Keratinocyte (primary cell): ENCODE measurements at places on chromosomes 12 and 14. TPM values are rescaled to one million over a fixed set of nuclear protein-coding genes. Genes with fewer than 3 reads are reported as not detected.

DNA sequence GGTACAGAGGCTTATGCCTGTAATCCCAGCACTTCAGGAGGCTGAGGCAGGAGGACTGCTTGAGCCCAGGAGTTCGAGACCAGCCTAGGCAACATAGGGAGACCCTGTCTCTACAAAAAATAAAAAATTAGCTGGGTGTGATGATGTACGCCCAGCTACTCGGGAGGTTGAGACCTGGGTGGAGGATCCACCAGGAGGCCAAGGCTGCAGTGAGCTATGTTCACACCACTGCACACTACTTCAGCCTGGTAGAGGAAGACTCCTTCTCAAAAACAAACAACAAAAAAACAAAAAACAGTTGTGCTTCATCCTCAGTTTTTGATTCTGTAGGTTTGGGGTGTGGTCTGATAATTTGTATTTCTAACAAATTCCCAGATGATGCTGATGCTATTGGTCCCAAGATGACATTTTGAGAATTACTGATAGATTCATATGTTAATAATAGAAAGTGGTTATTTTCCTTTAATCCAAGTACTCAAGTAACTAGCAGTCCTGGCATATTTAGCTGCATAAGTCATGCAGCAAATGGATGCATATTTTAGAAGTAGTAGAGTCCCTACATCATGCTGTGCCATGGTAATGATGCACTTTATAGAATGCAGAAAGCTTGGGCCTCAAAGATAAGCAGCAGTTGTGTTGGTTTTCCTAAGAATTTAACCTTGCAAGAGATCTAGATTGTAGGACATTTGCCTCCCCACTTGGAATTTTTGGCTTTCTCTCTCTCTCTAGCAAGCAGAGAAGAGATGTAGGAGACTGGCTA lies 76.1 kb upstream of the PAWR start:
- no peaks in the 10 kb centered on the region for H3K27me3 ChIP-seq
- no peak for DNase-seq
- H3K36me3 ChIP-seq: no peaks in the 10 kb centered on the region
- no peak overlapping the region for H3K4me3 ChIP-seq
- H3K27ac ChIP-seq: no peak overlapping the region

DNA sequence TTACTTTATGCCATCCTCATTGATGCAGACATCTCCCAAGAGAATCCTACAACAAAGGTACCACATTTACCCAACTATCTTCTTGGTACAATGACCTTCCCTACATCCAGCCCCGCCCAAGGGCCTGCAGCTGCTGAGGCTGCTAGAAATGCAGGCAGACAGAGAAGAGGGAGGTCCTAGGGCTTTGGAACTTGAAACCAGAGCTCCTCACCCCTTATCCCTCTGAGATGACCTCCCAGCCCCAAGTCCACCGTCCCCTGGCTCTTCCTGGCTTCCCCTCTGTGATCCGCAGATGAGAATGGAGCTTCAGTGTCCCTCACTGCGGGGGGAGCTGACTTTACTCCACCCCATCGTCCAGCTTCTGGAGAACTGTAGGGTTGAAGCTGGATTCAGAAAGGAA lies 1.6 kb upstream of the TNFRSF1A start:
- DNase-seq: no peak
- peaks cover 4% of the 10 kb centered on the region for H3K36me3 ChIP-seq
- H3K27ac ChIP-seq: no peak overlapping the region

GRCh38 chr14:105914738-105915385 lies 388.5 kb downstream of the TMEM121 start:
- no peak for DNase-seq
- H3K4me3 ChIP-seq: no peak overlapping the region
- no peaks in the 10 kb centered on the region for H3K27me3 ChIP-seq
- H3K36me3 ChIP-seq: no peaks in the 10 kb centered on the region
- no peaks in the 10 kb centered on the region for H3K4me1 ChIP-seq
- no peak overlapping the region for H3K27ac ChIP-seq

- H3K36me3 ChIP-seq: peaks cover 15% of the 10 kb centered on the region
- H3K27ac ChIP-seq: no peak overlapping the region
- no peaks in the 10 kb centered on the region for H3K27me3 ChIP-seq
- DNase-seq: no peak
- no peaks in the 10 kb centered on the region for H3K4me1 ChIP-seq
- no peak overlapping the region for H3K4me3 ChIP-seq
Measured at GRCh38 chr14:102231476-102232347, 73.3 kb downstream of the MOK start.

Gene EFS
- polyA plus RNA-seq: 1.4 to 2.1 TPM (median 1.7 TPM) in 3 replicates

Gene ADAM21
- 0.69 to 1.2 TPM (median 0.77 TPM) in 3 replicates for polyA plus RNA-seq

DNA sequence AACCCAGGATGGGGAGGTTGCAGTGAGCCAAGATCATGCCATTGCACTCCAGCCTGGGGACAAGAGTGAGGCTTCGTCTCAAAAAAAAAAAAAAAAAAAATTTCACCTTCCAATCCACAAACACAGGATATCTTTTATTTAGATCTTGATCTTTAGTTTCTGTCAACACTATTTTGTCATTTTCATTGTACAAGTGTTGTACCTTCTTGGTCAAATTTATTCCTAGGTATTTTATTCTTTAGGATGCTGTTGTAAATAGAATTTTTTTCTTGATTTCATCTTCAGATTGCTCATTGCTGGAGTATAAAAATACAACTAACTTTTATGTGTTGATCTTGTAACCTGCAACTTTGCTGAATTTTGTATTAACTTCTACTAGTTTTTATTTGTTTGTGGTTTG lies 60.8 kb downstream of the ARHGAP5 start:
- H3K4me1 ChIP-seq: peaks cover 5% of the 10 kb centered on the region
- H3K4me3 ChIP-seq: no peak overlapping the region
- H3K27me3 ChIP-seq: no peaks in the 10 kb centered on the region
- DNase-seq: no peak
- no peak overlapping the region for H3K27ac ChIP-seq

DNA sequence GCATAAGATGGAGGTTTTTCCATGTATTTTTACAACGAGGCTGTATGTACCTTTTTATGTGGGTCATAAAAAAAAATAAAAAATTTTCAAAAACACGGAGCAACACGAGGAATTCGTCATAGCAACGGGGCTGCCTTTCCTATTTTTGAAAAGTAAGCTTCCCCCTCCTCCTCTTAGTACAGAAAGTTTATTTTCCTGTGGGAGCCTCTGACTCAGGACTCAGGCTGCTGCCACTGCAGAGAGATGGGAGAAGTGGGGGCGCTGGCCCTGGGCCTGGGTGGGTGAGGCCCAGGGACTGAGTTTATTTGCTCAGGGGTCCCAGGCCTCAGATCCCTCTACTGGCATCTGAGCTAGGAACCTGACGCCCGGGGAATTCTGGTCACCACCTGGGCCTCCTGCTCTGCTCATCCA lies 10.2 kb upstream of the CMKLR1 start:
- H3K4me3 ChIP-seq: no peak overlapping the region
- H3K36me3 ChIP-seq: no peaks in the 10 kb centered on the region
- no peak overlapping the region for H3K27ac ChIP-seq
- no peaks in the 10 kb centered on the region for H3K27me3 ChIP-seq
- no peaks in the 10 kb centered on the region for H3K4me1 ChIP-seq

DNA sequence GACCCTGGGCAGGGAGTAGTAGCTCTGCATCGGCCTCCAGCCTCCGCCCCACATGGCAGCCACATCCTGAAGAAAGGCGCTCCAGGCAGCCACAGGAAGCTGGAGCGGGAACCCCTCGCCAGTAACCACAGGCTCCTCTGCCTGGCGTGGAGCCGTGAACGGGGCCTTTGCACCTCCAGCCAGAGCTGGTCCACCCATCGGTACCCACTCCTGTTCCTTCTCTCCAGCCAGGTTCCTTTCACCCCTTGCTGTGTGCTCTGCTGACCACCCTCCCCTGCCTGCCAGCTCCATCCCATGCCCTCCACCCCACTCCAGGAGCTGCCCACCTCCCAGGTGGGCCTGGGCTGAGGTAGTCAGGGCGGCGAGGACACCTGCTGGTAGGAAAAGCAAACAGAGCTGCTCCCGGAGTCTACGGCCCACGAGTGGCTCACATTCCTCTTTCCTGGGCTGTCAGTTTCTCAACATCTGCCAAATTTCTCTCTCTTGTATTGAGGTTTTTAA lies 2.7 kb downstream of the TGFB3 start:
- H3K4me1 ChIP-seq: peaks cover 14% of the 10 kb centered on the region
- H3K27me3 ChIP-seq: no peaks in the 10 kb centered on the region
- H3K27ac ChIP-seq: no peak overlapping the region

Gene SLC38A4
- 0.29 to 0.72 TPM (median 0.37 TPM) in 3 replicates for polyA plus RNA-seq

- no peaks in the 10 kb centered on the region for H3K36me3 ChIP-seq
- no peak overlapping the region for H3K27ac ChIP-seq
- no peaks in the 10 kb centered on the region for H3K4me1 ChIP-seq
Measured at GRCh38 chr12:104699489-104700190, 242.9 kb downstream of the CHST11 start.

GRCh38 chr14:22565391-22565945 lies 23.6 kb downstream of the DAD1 start:
- no peak overlapping the region for H3K4me3 ChIP-seq
- H3K4me1 ChIP-seq: peaks cover 2% of the 10 kb centered on the region
- no peaks in the 10 kb centered on the region for H3K27me3 ChIP-seq
- H3K27ac ChIP-seq: no peak overlapping the region
- H3K36me3 ChIP-seq: peaks cover 11% of the 10 kb centered on the region

GRCh38 chr12:38736821-38737220 lies 168.6 kb downstream of the CPNE8 start:
- H3K27ac ChIP-seq: no peak overlapping the region
- H3K4me1 ChIP-seq: no peaks in the 10 kb centered on the region
- no peak overlapping the region for H3K4me3 ChIP-seq
- no peaks in the 10 kb centered on the region for H3K27me3 ChIP-seq
- no peak for DNase-seq

DNA sequence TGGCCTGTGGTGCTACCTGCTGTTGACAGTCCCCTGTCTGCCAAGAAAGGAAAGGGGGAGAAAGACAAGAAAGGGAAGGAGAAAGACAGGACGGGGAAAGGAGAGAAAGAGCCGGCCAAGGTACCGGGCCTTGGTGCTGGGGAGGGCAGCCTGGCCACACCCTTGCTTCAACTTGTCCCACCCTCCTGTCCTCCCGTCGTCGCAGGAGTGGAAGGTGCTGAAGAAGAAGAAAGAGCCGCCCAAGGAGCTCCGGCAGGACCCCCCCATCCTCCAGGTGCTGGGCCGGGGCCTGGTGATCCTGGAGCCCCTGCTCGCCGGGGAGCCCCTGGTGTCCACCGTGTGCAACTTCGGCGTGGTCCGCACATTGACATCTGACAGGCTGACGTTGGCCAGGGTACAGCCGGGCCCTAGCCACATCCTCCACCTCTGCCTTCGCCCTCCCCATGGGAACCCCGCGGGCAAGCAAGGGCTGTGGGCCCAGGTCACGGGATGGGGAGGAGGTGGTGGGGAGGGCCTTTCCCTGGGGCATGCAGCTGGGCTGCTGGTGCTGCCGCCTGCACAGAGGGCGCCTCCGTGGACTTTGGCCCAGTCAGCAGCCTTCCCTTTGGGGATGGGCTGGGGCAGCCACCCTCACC lies 2.9 kb upstream of the B3GNT4 start:
- no peak for DNase-seq
- no peak overlapping the region for H3K4me3 ChIP-seq
- peaks cover 3% of the 10 kb centered on the region for H3K4me1 ChIP-seq
- no peak overlapping the region for H3K27ac ChIP-seq
- peaks cover 12% of the 10 kb centered on the region for H3K27me3 ChIP-seq

- H3K36me3 ChIP-seq: no peaks in the 10 kb centered on the region
- DNase-seq: no peak
- no peaks in the 10 kb centered on the region for H3K27me3 ChIP-seq
Measured at GRCh38 chr14:92459030-92459949, 54.3 kb upstream of the RIN3 start.

Gene MGP
- polyA plus RNA-seq: 0.24 to 0.33 TPM (median 0.31 TPM) in 3 replicates

DNA sequence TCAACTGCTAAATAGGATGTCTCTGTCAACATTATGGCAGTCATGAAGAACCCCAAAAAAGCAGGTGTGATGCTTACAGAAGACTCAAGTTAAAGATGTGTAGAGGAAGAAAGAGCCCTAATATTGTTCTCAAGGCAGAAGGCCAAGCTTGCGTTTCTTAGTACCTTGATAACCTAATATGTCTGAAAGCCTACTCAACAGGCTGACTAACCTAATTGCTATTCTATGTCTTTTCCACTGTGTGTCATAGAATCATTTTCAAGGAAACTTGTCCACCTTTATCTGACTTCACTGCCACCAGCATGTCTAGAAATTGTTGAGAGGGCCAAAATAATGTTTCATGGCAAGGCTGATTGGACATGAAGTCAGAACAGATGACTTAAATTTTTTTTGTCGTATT lies 373.2 kb downstream of the BTG1 start:
- H3K27me3 ChIP-seq: no peaks in the 10 kb centered on the region
- H3K27ac ChIP-seq: no peak overlapping the region
- no peak overlapping the region for H3K4me3 ChIP-seq
- no peak for DNase-seq
- H3K36me3 ChIP-seq: no peaks in the 10 kb centered on the region
- H3K4me1 ChIP-seq: peaks cover 7% of the 10 kb centered on the region

- no peaks in the 10 kb centered on the region for H3K27me3 ChIP-seq
- no peak for DNase-seq
- H3K27ac ChIP-seq: peak overlapping the region; percentile 100
- peaks cover 32% of the 10 kb centered on the region for H3K4me1 ChIP-seq
Measured at GRCh38 chr14:68787092-68787992, 5.5 kb downstream of the ZFP36L1 start.

DNA sequence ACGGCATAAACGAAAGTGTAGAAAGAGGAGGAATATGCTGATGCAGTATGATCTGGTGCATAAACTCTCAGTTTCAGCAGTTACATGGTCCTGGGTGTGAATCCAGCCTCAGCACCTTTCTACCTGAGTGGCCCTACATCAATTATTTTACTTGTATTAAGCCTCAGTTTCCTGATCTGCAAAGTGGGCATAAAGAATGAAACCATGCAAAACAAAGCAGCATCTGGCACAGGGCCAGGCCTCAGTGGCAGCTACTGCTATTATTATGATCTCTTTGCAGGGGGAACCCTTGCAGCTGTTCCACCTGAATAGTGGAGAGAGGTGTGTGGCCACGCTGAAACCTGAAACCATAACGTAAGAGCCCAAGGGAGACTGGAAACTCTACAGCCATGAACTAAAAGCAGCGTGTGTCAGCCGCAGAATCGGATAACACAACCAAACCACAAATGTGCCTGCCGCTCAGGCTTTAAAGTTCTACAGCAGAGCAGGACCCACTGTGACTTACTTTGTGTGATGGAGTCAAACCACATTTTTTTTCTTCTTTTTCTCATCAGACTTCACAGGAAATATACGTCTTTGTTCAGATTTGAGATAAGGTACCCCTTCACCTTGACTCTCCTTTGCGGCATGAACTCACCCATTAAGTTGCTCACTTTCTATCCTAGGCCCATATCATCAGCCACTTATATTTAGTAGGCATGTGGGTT lies 29.2 kb upstream of the FOS start:
- no peaks in the 10 kb centered on the region for H3K36me3 ChIP-seq
- H3K27ac ChIP-seq: no peak overlapping the region
- no peaks in the 10 kb centered on the region for H3K27me3 ChIP-seq
- peaks cover 13% of the 10 kb centered on the region for H3K4me1 ChIP-seq
- no peak overlapping the region for H3K4me3 ChIP-seq

Gene PELI2
- polyA plus RNA-seq: 0.01 TPM in 2 of 3 replicates, not detected in the other

DNA sequence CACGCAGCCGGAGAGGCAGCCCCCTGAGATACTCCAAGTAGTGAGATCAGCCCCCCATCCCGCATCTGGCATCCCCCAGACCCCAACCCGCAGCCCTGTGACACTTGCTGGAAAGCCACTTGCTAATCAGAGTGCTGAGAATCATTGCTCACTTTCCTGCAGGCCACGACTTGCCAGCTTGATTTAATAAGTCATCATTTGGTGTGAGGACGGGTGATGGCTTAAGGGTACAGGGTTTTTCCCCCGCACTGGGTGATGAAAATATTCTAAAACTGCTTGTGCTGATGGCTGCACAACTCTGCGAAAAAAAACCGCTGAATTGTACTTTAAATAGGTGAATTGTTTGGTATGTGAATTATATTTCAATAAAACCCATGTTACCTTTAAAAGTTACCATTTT lies 171.2 kb downstream of the FOXN3 start:
- H3K27me3 ChIP-seq: no peaks in the 10 kb centered on the region
- no peak overlapping the region for H3K27ac ChIP-seq
